Skeletal muscle cell (primary cell): ENCODE measurements at places on chromosomes 16 and 17.

DNA sequence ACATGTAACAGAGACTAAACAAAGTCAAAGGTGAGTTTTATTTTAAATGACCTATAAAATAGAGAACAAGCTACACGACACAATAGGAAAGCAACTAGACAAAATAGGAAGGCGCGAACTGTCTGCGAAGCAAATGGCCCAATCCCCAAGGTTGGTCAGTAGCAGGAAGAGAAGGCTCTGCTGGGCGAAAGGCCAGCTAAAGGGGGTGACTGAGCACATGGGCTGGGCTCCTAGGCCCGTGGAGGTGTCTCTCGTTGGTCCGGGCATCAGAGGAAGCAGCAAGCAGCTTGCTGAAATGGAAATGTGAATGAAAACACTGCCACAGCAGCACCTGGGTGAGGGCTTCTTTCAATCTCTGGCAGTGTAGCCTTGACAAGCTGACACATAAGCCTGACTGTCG is 129.4 kb downstream of the ZNF778 start:
- no peak for DNase-seq

DNA sequence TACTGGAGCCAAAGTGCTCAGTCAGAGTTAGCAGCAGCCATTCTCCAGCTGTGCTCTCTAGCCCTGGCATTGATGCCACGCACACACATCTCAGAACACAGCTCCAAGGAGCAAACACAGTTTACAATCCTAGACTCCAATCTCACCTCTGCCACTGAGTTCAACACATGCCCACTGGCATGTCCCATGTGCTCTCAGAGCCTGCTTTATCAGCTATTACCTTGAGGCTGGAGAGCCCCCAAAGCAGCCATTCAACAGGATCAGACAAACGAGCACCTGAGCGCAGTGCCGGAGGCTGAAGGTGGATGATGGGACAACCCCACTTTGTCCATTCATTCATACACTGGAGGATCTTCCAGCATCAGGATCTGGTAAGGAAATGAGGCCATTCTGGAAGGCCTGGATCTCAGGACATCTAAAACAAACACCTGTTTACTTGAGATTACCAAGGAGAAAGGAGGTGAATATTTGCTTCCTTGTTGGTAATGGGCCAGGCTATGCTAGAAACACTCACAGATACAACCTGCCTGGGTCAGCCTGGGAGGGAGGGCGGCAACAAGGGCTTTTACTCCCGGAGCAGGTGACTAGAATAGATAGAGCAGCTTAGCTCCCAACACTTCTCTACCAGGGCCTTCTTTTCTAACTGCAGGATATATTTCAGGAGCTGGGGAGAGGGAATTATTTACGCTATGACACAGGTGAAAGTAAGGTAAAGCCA is 25.4 kb downstream of the RANBP10 start:
- DNase-seq = no peak

GRCh38 chr16:83803811-83804210 is 4.0 kb upstream of the HSBP1 start:
- DNase-seq = no peak

DNA sequence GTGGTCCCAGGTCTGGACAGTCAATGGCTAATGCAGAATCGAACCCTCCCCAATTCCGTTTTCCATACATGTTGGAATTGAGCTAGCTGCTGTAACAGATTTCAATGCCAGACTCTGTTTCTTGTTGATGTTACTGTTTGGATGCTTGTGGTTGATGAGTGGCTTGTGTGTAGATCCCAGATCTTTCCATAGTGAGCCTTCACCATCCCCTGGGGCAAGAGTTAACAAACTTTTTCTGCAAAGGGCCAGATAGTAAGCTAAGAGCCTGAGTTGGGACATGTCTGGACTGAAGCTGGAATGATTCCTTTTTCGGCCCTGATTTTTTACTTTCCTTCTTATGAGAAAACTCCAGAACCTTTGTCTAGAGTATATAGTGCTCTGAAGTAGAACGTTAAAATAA is 296.3 kb downstream of the CPPED1 start:
- DNase-seq = peak; percentile 13

DNA sequence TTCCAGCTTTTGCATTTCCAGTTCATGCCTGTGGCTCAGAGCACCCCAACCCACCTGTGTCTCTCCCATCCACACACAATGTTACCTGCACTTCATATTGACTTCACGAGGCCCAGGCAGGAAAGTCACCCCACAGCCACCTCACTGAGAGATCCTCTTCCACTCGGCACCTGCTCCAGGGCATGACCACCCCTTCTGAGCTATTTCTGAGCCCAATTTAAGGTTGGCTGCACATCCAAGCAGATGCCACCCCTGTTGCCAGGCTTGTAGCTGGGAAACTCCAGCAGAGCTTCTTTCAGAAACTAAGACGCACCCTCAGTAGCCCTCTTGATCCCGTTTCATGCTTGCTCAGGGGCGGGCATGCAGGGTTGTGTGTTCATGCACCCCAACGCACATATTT is 88.4 kb downstream of the SOCS1 start:
- no peak for DNase-seq

- no peak for DNase-seq
Observed at GRCh38 chr17:63995626-63996025, 2.5 kb upstream of the PRR29 start.

GRCh38 chr17:64187093-64187895 is 57.4 kb upstream of the ERN1 start:
- no peak for DNase-seq

DNA sequence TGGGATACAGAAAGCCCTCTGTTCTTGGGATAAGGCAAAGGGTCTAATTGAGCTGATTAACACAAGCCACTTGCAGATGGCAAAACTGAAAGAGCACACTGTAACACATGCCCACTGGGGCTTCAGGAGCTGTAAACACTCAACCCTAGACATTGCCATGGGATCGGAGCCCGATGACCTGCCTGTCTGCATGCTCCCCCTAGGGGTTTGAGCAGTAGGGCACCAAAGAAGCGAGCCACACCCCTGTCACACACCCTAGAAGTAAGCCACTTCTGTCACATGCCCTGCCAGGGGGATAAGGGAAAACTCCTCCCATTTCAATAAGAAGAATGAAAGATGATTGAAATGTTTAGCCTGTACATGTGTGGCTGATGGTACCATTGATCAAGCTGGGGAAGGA is 81.3 kb upstream of the IRX6 start:
- DNase-seq = no peak

- no peak for DNase-seq
Observed at GRCh38 chr17:57067162-57067561, 17.9 kb upstream of the AKAP1 start.

DNA sequence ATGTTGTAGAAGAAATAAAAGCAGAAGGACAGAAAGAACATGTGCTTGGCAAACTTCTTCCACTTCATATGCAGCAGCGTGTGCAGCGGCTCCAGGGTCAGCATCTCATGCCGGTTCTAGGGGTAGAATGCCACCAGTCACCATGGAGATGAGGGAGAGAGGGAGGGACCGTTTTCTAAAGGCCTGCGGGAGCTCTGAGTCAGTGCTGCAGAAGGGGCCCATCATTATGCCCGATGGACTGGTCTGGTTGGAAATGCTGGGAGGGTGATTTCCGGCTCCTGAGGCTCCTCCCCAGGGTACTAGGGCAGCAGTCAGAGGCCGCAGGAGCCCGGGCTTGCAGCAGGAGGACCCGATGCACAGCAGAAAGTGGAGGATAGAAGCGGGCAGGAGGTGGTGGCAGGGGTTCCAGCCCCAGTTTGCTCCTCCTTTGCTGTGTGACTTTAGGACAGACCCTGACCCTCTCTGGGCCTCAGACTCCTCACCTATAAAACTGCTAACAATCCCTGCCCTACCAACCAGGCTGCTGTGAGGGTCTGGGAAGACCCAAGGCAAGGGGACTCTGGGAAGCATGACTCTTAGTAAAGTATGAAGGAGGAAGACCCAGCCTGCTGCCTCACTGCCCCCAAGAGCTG is 28.6 kb downstream of the TRPV3 start:
- no peak for DNase-seq

DNA sequence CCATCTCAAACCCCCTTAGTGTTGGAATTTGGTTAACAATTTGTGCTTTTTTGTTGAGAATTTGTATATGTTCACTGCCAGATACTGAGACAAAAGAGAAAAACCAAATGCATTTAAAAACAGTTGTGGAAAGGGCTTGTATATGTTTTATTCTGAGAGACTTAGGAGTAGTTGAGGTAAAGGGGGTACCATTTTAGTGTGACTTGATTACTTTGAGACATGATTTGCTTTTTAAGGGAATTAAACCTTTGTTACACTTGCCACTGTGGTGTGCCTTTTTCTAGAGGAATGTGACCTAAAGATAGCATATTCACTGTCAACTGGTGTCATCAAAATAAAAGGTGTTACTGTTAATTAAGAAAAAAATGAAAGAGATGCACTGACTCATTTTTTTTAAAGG is 4.5 kb downstream of the IGF2BP1 start:
- DNase-seq = no peak

- DNase-seq = no peak
Observed at GRCh38 chr17:4739122-4740024, at the start of the genes CXCL16 and ZMYND15. Gene CXCL16 (minus strand): TSS chr17:4739928. CDS start chr17:4739339, 589 bp downstream. Gene ZMYND15 (plus strand): TSS chr17:4739833. CDS start chr17:4740549, 716 bp downstream.

- DNase-seq = no peak
Observed at GRCh38 chr16:9846362-9847099, 335.7 kb downstream of the GRIN2A start.

DNA sequence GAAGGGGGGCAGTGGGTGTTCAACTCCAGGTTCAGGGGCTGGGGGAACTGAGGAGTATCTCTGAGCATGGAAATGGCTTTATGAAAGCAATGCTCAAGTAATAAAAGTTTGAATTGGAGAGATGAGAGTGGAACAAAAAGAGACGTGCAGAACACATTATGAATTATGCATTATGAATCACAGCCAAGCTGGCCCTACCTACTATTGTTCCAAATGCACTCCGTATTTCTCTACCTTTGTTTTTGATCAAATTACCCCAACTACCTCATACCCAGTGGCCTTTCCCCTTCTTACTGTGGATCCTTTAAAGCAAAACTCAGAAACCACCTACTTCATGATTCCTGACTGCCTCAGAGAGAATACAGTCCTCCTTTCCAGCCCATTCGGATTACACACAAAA is 38.1 kb downstream of the TEKT3 start:
- no peak for DNase-seq

DNA sequence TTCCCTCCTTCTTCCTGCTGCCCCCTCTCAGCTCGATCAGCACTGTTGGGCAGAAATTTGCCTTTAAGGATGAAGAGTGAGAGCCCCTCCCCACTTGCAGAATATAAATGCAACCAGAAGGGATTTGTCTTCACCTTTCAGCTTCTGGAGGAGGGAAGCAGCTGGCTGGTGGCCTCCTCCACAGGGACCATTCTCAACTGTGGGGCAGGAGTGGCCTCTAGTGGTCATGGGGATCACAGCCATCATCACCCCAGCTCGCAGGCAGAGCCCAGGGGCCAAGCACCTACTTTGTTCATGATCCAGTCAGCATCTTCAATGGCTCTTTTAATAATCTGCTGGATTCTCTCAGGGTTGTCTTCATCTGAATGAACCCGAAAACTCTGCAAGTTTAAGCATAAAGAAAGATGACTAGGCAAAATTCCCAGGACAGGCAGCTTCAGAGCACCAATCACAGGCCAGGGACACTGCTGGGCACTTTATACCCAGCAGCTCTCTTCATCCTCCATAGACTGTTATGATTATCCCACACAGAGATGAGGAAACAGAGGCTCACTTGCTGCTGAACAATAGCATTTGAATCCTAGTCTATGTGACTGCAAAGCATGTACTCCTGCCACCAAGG is 13.1 kb downstream of the LYRM9 start:
- no peak for DNase-seq

- DNase-seq = no peak
Observed at GRCh38 chr16:86585821-86586611, 7.7 kb downstream of the FOXL1 start.

DNA sequence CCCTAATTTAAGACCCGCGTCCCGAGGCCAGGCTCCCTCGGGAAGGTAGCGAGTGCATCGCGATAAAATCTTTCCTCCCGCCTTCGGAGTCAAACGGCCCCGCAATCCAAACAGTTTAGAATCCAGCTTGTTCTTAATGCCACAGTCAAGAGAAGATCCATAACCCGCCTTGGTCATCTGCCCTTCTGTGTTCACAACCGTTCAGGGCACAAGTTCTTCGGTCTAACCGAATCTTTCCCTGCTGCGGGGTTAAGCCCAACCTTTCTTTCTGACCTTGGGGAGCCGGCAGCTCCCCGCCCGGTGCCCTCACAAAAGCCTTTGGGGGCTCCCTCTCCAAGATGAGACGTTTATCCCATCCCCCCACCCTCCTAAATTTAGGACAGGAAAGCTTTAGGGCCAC is 30.3 kb downstream of the CPSF4L start:
- DNase-seq = no peak

DNA sequence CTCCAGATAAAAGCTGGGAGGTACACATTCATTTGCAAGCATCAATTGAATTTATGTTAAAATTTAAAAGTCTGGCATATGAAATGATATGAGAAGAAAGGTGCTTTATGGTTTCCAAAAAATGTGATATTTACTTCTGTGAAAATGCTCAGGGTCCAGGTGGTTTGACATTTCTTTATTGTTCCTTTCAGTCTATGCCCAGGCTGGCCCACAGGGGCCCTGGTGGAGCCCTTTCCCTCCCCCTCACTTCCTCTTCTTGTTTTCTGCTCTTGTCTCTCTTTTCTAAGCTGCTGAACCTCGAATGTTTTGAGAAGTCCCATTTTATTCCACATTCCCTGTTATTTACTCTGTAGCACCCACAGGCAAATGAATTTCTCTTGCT is 127.8 kb downstream of the HS3ST3B1 start:
- no peak for DNase-seq

DNA sequence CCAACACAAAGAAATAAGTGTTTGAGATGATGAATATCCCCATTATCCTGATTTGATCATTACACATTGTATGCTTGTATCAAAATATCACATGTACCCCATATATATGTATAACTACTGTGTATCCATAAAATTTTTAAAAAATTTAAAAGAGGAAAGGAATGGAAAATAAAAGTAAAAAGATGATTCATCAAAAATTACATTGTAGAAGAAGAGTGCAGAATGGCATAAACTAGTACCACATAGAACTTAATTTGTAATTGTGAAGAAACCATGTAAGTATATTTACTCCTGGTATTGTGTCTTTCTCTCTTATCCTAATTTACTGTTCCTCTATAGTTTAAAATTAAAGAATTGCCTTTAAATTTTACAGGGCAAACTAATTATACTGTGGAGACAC is 11.5 kb upstream of the KRT10 start:
- no peak for DNase-seq

- DNase-seq = no peak
Observed at GRCh38 chr17:61627658-61628057, 36.6 kb upstream of the NACA2 start.

GRCh38 chr16:79480056-79480455 is 120.5 kb downstream of the MAF start:
- no peak for DNase-seq

- DNase-seq = no peak
Observed at GRCh38 chr16:6160871-6161270, 1063.3 kb upstream of the EEF2KMT start.

GRCh38 chr17:76085731-76086366 is 6.9 kb downstream of the ZACN start:
- no peak for DNase-seq

DNA sequence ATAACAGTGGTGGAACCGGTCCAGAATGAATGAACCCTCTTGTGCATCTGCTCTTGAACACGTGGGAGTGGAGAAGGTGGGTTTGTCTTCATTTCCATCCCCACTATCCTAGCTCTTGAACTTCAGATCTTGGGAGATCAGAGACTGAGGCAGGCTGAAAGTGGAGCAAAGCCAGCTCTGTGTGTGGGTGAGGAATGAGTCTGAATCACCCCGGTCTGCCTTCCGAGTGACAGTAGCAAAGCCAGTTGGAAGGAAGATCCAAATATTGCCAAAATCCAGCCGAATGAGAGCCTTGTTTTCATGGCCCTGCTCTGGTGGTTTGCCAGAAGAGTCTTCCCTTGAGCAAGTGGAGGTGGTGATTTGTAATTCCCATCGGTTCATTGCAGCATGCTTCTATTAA is 29.0 kb upstream of the ASIC2 start:
- no peak for DNase-seq

GRCh38 chr17:1004769-1005295 is 7.9 kb downstream of the TIMM22 start:
- no peak for DNase-seq
